ENCODE measurements at places on chromosomes 4 and X. TPM values are rescaled to one million over a fixed set of nuclear protein-coding genes. Genes with fewer than 3 reads are reported as not detected.

DNA sequence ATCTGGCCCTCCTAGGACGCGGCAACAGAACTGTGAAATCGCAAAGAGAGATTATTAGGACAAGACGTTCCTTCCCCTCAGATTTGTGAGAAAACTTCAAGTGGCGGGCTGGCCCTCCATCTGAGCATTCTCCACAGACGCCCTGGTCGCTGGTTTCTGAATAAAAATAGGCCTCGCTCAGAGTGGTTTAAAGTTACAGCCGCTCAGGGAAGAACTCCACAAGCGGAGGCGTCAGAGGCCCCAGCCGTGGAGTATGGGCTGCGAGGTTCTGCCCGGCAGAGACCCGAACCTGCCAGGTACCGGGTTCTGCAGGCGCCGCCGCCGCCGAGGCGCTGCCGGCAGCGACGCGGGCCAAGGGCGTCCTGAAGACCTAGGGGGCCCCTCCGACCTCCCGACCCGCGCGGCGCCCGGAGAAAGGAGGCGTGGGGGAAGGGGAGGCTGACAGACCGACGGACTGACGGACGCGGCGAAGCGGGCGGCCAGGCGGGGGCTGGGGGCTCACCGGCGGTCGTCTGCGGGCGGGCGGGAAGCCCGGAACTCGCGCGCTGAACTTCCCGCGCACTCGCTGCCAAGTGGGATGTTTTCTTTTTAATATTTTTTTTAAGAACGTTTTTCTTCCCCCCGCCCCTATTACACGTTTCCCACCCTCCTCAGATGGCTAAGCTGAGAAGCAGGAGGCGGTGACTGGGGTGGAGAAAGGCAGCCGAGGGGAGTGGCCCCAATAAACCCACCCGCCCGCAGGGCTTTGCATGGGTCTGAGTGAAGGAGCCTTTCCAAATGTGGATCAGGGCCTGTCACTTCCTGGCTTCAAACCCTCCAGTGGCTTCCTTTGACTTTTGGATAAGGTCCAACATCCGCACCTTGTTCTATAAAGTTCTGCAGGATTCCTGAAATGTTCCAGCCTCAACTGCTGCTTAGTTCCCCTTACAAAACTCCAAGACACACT lies at the start of gene PABPC4L:
Gene PABPC4L (minus strand): TSS at position 574 of the 946 bp plus-strand sequence. CDS start 770 bp downstream, outside the sequence.
- peak; percentile 96 for DNase-seq

GRCh38 chr4:169971456-169972015 lies 54.7 kb downstream of the MFAP3L start:
- no peak for DNase-seq

- DNase-seq, result no peak
These were observed 111.3 kb downstream of the SYNPO2 start for GRCh38 chr4:118999919-119000318.

- DNase-seq, result no peak
These were observed 47.2 kb downstream of the GRK4 start for GRCh38 chr4:3010577-3010976.

DNA sequence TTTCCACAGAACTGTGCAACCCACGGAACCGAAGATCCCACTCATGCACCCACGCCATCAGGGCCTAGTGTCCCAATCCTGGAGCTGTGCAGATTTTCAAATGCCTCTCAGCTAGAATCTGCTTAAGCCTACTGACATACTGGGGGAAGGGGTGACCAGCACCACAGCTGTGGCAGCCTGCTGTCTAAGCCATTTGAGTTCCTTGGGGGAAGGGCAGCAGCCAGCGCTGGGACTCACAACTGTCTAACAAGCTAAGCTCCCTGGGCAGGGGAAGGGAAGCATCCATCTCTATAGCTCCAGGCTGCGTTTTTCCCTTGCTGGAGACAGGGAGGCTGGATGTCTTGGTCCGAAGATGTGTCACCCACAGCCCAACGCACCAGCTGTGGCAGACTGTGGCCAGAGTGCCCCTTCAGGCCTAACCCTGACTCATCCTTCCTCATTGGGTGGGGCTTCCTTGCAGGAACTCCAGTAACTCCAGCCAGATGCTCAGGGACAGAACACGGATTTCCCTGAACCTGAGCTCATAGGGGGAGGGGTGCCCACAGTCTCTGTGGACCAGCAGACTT lies 194.8 kb downstream of the CHRDL1 start:
- DNase-seq, result no peak

DNA sequence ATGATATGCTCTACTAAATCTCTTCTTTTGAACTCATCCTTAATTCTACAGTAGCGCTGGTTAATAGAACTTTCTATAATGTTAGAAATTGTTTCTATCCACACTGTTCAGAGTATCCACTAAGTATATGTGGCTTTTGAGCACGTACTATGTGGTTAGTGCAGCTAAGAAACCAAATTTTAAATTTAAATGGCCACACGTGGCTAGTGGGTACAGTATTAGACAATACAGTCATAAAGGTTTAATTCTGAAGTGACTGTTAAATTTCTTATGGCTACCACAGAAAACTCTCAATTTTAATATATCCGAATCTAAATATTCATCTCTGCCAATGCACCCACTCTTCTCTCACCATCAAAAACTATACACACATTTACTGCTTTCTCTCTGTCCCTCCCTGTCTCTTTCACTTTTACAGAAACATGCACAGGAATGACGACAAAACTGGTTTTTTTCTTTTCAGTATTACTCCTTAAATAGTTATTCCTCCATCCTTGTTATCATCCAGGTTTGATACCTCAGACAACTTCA lies 583.9 kb downstream of the KCTD8 start:
- no peak for DNase-seq

- peak; percentile 6 for DNase-seq
These were observed 38.6 kb downstream of the ALG13 start for GRCh38 chrX:111719426-111720210.

- no peak for DNase-seq
These were observed 8.3 kb downstream of the NDP start for GRCh38 chrX:43964936-43965335.

GRCh38 chr4:37157476-37158167 lies 86.9 kb upstream of the NWD2 start:
- peak; percentile 14 for DNase-seq

GRCh38 chr4:183905081-183905592 lies at the start of gene STOX2:
Gene STOX2 (plus strand): TSS chr4:183905307. CDS start chr4:183906791, 1,484 bp downstream.
- peak; percentile 89 for DNase-seq

DNA sequence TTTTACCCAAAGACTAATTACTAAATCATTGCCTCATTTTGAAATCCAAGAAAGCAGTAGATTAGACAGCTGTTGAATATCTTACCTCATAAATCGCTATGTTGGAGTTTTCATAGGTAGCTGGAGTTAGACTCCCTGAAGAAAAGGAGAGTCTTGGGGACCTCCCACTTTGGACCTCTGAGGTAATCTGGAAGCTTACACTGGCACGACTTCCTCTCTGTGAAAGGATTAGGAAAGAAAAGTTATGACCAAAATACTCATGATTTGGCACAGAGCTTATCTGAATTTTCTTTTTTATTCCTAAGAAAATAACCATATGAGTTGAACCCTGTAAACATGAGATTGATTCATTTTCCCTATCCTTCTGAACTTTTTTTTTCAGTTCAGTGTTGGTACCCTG lies 40.6 kb downstream of the GUCY2F start:
- no peak for DNase-seq

DNA sequence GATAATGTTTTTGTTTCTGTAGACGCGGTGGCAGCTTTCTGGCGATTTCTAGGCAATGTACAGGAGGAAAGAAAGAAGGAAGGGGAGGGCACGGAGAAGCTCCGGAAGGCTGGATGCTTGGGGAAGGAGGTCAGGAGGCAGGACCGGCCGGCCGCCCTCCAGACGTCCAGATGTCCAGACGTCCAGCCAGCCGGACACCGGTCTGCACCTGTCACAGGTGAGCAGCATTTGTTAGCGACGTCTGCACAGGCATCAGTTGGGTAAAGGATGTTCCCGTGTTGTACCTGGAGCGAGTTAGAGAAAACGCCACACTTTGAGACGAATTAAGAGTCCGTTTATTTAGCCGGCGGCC lies 90.0 kb upstream of the PPP2R3B start:
- DNase-seq, result no peak

GRCh38 chrX:110584083-110584482 lies 211.5 kb downstream of the CHRDL1 start:
- no peak for DNase-seq

GRCh38 chr4:14167876-14168510 lies 540.5 kb upstream of the BOD1L1 start:
- no peak for DNase-seq

DNA sequence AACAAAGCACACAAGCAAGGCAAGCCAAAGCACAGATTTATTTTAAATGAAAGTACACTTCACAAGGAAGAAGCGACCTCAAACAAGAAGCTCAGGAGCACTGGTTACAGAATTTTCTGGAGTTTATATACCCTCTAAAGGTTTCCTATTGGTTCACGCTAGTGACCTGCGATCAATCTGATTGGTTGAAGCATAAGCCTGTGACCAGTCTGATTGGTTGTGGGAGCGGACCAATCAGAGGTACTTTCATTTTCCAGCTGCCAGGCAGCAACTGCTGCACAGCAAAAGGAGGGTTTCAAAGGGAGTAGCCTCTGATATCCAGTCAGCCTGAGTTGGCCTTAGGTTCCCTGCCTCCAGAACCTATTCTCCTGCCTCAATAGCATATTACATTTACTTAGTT lies 4.6 kb upstream of the AREG start:
- no peak for DNase-seq

DNA sequence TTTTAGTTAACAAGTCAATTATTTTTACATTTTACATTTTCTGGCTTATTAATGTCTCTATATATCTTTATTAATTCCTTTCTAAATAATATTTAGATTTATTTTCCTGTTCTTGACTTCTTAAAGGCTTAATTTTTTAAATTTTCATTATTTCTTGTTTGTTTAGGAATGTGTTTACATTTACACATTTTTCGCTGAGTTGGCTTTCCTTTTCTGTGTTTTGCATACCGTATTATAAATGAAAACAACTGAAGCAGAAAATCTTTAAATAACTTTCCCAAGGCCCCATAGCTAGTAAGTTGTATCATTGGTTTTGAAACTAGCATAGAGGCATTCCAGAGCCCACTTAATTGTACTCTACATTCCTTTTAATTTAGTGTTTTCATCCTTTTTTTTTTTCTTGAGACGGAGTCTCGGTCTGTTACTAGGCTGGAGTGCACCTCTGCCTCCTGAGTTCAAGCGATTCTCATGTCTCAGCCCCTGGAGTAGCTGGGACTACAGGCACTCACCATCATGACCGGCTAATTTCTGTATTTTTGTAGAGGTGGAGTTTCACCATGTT lies 261.6 kb downstream of the IQCM start:
- DNase-seq, result no peak

GRCh38 chr4:81827577-81828202 lies 356.0 kb upstream of the RASGEF1B start:
- DNase-seq, result no peak

DNA sequence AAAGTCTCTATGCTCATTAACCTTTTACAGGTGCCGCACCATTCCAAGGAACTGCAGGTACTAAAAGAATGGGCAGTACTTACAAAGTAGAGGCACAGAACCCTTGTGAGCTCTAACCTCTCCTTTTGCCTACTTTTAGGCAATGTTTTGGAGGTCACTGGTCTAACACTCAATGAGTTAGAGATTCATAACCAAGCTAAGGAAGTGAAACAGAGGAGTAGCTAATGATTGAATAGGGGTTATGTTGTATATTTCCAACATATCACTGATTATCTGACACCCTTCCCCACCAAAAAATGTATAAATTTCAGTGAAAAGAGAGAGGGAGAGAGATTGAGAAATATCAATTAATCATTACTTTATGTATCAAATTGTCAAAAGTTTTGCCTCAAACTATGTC lies 269.3 kb downstream of the PCDH7 start:
- DNase-seq, result no peak

DNA sequence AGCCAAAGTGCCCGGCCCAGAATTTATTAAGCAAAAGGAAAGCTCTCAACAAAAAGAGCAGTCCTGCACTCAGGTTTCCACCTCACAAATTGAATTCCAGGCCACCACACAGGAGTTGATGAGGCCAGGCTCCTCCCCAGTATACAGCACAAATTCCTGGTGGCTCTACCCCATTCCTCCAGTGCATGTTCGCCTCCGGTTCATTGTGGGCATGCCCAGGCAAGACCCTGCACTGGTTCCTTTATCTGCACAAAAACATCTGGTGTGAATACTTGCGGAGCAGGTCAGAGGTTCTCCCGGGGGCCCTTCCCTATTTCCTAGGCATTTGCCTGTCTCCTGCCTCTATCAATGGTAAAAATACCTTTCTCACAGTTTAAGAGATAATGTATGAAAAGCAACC lies 195.2 kb upstream of the ANXA10 start:
- DNase-seq, result no peak

GRCh38 chr4:145945431-145946155 lies 7.0 kb upstream of the ZNF827 start:
- DNase-seq, result no peak

DNA sequence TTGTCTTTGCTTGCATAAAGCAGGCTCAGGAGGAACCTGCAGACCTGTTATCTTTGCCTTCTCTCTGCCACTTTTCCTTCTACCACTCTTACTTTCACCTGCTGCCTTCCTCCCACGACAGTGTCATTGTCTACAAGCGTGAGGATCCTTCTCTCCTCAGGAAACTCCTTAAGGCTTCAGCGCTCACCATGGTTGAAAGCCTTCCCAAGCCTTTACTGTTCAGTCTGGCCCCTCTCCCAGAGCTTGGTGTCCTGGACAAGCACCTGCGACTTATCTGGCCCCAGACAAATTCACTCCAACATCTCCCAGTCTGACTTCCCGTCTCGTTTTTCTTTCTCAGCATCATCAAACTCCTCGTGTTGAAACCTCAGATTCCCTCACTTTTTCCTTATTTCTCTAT lies 31.0 kb downstream of the CC2D2A start:
- DNase-seq, result no peak

- no peak for DNase-seq
These were observed 552.7 kb downstream of the RAPGEF2 start for GRCh38 chr4:159655547-159655946.

DNA sequence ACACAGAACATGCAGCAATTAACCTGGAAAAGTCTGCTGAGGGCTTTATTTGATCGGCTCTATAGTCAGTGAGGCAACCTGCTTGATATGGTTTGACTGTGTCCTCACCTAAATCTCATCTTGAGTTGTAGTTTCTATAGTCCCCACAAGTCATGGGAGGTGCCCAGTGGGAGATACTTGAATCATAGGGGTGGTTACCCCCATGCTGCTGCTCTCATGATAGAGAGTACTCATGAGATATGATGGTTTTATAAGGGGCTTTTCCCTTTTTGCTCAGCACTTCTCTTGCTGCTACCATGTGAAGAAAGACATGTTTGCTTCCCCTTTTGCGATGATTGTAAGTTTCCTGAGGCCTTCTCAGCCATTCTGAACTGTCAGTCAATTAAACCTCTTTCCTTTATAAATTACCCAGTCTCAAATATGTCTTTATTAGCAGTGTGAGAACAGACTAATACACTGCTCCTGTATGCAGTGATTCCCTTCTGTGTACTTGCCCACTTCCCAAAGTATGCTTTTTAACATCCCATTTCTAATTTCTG lies 78.2 kb downstream of the NPFFR2 start:
- no peak for DNase-seq

GRCh38 chr4:14650127-14650526 lies 352.2 kb upstream of the CPEB2 start:
- no peak for DNase-seq

CFP gene
- polyA plus RNA-seq, result 4.1 TPM

IL2 gene
- polyA plus RNA-seq, result not detected

CCDC110 gene
- polyA plus RNA-seq, result 1.5 TPM

AFP gene
- 47.6 TPM for polyA plus RNA-seq

RBM46 gene
- polyA plus RNA-seq, result not detected

NLGN3 gene
- 4.8 TPM for polyA plus RNA-seq

MAGEA12 gene
- not detected for polyA plus RNA-seq

LDB2 gene
- 48.4 TPM for polyA plus RNA-seq

RRH gene
- 0.11 TPM for polyA plus RNA-seq

RADX gene
- polyA plus RNA-seq, result 2.7 TPM

MAGED4B gene
- 33.5 TPM for polyA plus RNA-seq

AP1S2 gene
- 37.6 TPM for polyA plus RNA-seq

RHOH gene
- 0.34 TPM for polyA plus RNA-seq

LNX1 gene
- 2.7 TPM for polyA plus RNA-seq

HAND2 gene
- 1.4 TPM for polyA plus RNA-seq
